Activated naive CD4-positive, alpha-beta T cell treated with anti-CD3 and anti-CD28 coated beads, Interleukin-2, amount 10 ng/mL, durations not matched to agents 7 days and 5 days (primary cell): ENCODE measurements at places on chromosomes 6 and 20.

DNA sequence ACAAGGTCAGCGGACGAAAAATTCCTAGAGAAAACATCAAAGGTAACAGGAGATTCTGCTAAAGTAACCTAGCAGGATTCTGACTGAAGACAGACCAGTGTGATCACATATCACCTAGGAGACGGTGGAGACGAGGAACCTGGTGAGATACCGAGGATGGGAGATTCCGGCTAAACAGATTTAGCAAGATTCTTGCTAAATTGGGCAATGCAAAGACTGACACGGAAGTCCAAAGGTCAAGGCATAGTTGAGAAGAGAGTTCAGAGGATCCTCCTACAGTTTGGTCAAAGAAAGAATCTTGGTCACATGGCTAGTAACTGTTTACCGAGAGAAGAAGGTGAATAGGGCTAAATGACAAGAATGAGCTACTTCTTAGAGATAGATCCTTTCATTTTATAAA lies 61.1 kb downstream of the TMEM170B start:
- DNase-seq, result no peak

- no peak for DNase-seq
Observed at GRCh38 chr6:76876922-76877553, 586.3 kb downstream of the HTR1B start.

DNA sequence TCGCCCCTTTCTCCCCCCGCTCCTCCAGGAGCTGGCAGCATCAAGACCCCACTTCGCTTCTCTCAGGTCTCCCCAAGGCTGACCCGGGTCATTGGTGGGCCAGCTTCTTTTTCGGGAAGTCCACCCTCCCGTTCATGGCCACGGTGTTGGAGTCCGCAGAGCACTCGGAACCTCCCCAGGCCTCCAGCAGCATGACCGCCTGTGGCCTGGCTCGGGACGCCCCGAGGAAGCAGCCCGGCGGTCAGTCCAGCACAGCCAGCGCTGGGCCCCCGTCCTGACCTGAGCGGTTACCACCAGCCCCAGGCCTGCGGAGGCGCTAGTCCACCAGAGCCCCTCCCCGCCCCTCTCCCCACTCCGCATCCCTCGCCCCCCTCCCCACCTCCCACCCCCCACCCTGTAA lies 1.0 kb downstream of the PPDPF start:
- DNase-seq, result peak; percentile 19

DNA sequence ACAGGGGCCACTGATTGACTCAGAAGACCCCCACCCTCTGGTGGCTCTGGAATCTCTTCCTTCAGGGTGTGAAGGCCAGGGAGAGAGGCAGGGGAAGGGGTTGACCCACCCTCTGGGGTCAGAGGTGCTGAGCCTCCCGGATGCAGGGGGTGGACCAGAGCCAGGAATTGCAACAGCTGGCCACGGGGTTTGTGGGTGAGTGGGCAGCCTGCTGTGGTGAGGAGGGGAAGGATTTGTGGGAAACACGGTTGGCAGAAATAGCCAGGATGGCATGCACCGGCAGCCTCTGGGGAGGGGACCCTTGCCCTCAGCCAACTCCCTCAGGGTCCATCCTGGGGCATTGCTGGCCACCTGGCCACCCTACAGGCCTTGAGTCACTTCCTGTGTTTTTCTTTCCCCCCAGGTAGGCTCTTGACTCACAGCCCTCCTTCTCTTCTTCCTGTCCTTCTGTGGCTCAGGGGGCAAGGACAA lies 92.8 kb downstream of the MRPL14 start:
- no peak for DNase-seq

GRCh38 chr6:30725713-30726505 lies 5.8 kb downstream of the TUBB start:
- no peak for DNase-seq

GRCh38 chr20:5544712-5545111 lies 205.5 kb upstream of the SHLD1 start:
- no peak for DNase-seq

DNA sequence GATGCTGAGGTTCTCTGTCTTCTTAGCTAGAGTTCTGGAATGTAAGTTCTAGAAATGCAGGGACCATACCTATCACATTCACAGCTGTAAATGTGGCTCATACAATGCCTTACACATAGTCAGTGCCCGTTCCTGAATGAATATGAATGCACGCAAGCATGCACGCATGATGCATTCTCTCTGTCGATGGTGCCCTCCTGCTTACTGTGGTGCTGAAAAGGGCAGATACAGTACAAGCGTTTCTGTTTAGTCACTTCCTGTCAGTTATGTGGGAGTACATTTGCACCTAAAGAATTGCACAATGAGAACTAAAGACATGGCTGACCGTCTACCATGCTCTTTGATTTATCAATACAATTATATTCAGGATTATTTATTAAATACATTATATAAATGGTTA lies 152.2 kb upstream of the SOX4 start:
- DNase-seq, result no peak

DNA sequence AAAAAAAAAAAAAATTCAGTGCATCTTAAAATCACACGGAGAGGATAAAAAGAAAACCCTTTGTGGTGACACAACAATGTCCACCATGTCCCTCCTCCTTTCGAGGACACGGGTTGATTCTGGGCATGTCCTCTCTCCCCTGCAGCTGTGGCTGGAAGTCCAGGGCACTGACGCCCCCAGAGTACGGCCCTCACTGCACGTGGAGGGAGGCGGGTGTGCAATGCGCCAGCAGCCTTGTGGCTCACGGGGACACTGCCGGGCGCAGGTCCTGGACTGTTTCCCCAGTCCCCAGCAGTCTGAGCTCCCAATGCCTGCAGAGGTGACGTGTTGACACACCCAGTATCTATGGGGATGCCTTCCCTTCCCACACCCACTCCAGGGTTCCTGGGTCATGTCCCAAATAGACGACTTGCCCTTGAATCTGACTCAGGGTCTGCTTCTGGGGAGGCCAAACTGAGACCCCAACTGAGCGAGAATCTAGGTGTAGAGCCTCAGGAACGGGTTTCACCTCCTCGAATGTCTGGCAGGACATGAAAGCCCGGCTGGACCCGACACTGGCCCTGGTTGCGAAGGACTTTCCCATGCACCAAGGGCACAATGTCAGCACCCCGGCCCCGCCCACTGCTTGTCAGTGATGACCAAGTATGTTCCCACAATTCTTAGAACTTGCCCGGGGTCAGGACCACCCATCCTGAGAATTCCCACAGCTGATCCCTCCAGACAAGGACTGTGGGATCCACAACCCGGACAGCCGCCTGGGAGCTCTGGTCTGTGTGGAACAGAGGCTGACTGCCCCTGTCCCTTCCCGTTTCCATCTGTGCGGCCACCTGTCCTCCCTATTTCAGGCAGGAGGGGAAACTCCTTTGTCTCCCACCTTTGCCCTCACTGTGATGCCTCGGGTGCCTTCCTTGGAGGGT lies 425.1 kb upstream of the SULF2 start:
- no peak for DNase-seq

- no peak for DNase-seq
Observed at GRCh38 chr6:56244528-56245253, 2.7 kb downstream of the COL21A1 start.
